Hypothalamus (tissue), 51 donors: ENCODE measurements at places on chromosomes 11 and 22.

DNA sequence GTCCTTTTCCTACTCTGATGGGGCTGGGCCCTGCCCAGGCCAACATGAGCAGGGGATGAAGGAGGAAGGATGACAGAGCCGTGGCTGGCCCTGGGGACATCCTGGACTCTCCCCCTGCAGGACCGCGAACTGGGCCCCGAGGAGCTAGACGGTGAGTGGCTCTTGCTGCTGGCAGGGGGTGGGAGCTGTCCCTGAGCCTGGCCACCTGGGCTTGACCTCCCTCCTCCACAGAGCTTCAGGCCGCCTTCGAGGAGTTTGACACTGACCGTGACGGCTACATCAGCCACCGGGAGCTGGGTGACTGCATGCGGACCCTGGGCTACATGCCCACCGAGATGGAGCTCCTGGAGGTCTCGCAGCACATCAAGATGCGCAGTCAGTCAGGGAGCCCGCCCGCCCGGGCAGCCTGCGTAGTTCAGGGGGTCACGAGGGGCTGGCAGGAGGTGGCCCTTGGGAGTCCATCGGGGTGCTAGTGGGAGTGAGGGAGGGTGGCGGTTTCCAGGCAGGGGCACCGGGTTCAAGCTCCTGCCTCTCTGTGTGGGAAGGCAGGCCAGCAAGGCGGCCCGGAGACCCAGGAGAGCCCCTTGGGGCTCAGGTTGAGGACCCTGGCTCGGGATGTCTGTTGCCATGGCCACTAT is 1.0 kb downstream of the CABP4 start:
- no peak for DNase-seq

DNA sequence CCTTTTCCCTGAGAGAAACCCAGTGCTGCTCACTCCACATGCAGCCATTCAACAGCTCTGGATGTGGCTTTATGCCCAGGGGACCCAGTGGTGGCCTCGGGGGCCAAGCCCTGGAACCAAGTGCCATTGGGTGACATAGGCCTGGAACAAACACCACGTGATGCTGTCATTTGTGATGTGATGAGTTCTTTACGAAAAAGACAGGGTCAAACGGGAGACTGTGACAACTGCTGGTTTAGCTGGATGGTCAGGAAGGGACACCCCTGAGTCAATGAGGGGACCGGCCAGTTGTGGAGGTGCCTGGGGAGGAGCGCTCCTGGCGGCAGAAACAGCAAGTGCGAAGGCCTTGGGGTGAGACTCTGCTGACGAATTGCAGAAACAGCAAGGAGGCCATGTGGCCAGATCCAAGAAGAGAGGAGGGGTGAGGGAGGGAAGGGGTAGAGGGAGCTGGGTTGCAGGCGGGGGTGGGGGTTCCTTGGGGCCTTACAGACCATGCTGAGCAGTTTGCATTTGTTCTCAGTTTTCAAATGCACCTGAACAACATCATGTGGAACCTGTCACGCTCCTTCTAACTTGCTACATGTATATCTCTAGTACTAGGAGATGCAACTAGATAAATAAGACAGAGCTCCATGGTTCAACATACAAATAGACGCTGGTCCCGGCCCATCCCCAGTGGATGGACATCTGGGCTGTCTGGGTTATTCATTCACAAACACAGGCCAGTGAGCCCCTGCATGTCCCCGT is 56.1 kb downstream of the IGLL5 start:
- DNase-seq, result no peak

GRCh38 chr11:14445542-14446530 is 53.8 kb downstream of the COPB1 start:
- no peak for DNase-seq

GRCh38 chr11:73982595-73982989 is at the start of gene UCP2:
UCP2 (minus strand) TSS chr11:73982843; CDS start chr11:73978378, 4,465 bp downstream.
- DNase-seq, result no peak

GRCh38 chr22:48881326-48881980 is 946.2 kb downstream of the BRD1 start:
- no peak for DNase-seq
